ENCODE measurements at places on chromosomes 2 and 18.
A peak's percentile ranks its signal among the peaks of the same experiment; 100 is the strongest.

GRCh38 chr2:27776097-27776496 is 4.6 kb downstream of the MRPL33 start:
- peak; percentile 11 for DNase-seq

- no peak for DNase-seq
These were observed 91.5 kb upstream of the BCL11A start for GRCh38 chr2:60644951-60645350.

GRCh38 chr2:110747522-110748488 is 15.4 kb downstream of the ACOXL start:
- no peak for DNase-seq

DNA sequence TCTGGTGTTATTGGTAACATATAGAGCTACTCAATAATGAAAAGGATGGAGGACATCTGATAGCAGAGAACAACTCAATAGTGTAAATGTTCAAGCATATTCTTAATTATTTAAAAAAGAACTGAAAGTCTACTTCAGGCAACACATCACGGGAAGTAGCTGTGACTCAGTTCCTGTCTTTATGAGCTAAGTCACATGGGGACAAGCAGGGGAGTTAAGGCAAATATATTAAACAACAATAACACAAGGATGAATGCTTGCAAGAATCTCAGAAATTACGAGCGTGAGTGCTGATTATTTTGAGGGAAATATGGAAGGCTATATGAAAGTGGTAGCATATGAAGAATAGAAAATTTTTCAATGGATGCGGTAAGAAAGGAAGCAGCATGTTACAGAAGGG is 4.0 kb upstream of the HNMT start:
- no peak for DNase-seq

DNA sequence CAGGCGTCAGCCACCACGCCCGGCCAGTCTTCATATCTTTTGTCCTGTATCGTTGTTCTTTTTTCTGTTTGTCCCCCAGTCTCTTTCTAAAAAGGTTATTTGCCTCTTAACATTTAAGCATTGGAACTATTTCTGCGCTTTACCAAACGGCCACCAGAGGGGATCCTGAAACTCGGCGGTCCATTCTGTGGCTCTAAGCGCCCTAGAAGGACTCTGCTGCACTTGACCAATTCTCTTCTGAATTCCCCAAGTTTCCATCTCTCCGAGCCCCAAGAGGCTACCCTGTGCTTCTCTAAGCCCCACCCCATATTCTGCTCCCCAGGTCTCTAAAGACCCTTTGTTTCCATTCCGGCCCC is 33.1 kb upstream of the REG3G start:
- DNase-seq, result peak; percentile 26

DNA sequence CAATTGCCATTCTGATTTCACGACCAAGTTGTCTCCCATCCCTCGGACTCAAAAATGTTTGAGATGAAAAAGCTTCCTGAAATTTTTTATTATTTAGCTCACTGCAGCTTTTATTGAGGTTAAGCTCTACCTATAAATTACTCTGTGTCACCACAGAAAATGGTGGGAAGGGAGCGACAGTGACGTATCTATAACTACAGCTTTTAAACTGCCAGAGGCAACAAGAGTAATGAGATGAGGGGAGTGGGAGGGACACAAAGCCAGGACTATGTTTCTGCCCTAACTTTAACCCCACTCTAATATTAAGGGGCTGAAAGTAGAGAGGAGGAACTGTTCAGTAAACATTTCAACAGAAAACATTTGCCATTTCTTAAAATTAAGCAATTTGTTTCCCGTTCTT is 37.4 kb downstream of the SMAD2 start:
- DNase-seq, result no peak

DNA sequence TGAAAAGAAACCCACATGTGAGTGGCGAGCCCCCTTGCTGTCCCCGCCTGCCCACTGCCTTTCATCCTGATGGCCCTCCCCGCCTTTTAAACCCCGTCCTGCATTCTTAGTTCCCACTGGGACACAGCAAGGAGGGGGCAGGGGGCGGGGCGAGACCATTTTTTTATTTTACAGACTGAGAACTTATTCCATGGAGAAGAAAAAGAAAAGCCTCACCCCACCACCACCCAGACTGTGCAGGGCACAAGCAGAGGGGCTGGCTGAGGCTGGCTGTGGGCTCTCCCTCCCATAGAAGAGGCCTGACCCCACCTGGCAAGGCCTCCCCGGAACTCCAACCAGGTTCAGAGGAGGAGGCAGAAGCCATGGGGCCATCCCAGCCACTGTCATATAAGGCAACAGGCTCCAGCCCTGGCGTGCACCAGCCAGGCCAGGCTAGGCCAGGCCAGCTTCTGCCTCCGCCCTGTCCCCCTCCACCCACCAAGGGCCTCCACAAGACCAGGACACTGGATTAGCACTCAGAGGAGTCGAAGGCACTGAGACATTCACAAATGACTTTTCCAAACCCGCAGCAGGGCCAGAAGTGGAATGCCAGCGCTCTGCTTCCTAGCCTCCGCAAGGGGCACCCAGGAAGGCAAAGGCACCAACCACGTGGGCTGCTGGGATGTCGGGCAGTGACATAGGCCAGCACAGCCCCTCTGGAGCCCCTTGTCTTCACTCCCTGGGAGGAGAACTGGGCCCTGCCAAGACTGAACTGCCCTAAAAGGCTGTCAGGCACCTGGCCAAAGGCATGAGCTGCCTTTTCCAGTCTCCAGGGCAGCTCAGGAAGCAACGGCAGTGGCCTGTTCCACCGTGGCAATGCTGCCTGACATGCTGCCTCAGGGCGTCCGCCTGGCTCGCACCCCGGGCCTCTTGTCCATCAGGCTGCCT is 37.5 kb upstream of the SEMA4C start:
- DNase-seq, result peak; percentile 67

DNA sequence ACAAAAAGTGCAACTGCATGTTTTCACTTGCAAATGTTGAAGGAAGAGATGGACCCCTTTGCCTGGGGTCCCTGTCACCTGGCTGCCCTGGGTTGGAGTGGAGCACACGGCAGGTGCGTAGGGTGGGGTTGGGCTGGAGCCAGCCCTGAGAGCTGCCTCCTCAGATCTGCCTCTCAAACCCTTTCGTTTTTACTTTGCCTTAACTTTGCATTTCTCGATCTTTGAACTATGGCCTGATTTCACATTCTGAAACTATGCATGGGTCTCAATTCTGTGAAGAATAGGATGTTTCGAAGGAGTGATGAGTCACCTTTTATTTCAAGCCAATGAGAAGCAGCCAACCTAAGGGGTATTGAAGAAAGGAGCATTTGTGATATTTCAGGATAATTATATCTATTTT is 132.8 kb downstream of the ACOXL start:
- DNase-seq, result no peak

Data from trophoblast cell (in vitro differentiated cells and primary cell).